Activated naive CD4-positive, alpha-beta T cell treated with anti-CD3 and anti-CD28 coated beads, Interleukin-2, amount 10 ng/mL, durations not matched to agents 5 hours and 36 hours (primary cell): ENCODE measurements at places on chromosomes 5 and 9. TPM values are rescaled to one million over a fixed set of nuclear protein-coding genes. Genes with fewer than 3 reads are reported as not detected.

BTNL3 gene
- total RNA-seq: not detected

TRAF1 gene
- total RNA-seq: 77.1 TPM

FGFR4 gene
- total RNA-seq: 0.96 TPM

SPINK13 gene
- not detected for total RNA-seq

PCDHGA2 gene
- not detected for total RNA-seq
